ENCODE measurements at places on chromosomes 7 and 10.

GRCh38 chr7:5222841-5223411, 32.9 kb downstream of the WIPI2 start:
- DNase-seq = no peak

- no peak for DNase-seq
Measured at GRCh38 chr7:137717811-137718271, 128.9 kb downstream of the DGKI start.

- DNase-seq = no peak
Measured at GRCh38 chr10:28496481-28496961, 36.4 kb upstream of the WAC start.

- DNase-seq = no peak
Measured at GRCh38 chr7:30997316-30997715, 33.6 kb downstream of the GHRHR start.

DNA sequence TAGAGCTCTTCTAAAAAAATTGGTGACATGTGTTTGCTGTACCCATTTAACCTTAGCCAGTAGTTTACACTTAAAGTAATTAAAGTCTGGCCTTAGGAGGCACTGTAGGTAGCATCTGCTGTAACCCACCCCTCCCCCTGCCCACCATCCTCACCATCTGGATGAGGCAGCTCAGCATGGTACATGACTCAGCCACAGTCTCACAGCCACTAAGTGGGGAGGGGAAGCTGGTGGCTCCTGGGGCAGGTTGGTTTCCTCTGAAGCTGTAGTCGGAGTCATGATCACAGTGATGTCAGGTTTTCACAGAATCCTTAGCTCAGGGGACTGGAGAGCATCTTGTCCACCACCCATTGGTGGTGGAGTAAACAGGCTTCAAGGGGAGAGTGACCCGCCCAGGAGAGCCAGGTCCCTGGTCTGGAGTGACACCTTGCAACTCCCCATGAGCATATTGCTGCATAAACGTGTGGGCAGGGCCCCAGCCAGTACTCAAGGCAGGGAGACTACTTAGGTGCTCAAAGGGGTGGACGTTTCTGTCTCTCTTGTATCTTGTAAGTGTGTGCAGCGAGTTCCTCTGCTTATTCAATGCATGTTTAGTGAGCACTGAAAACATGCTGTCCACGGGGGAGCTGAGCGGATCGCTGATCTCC, 125.9 kb downstream of the GRK5 start:
- DNase-seq = no peak

GRCh38 chr10:11588873-11589574, 22.4 kb downstream of the USP6NL start:
- no peak for DNase-seq

GRCh38 chr10:51679841-51680240, 19.6 kb downstream of the CSTF2T start:
- DNase-seq = no peak

DNA sequence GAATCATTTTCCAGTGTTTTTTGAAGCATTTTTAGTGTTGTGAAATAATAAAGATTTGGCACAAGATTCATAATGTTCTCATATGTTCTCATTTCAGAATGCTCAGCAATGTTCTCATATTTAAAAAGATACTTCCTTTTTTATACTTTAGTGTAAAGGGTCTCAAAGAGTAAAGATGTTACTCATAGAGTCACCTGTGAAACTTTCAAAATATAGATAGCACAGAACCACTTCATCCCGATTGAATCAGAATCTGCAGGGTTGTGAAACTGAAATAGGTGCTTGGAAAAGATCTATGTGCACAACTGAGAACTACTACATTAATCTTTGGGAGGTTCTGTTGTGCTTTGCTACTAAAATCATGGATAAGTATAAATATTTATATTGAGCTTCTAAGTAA, 144.7 kb downstream of the MDFIC start:
- no peak for DNase-seq
